ENCODE measurements at places on chromosomes 12 and 14.

DNA sequence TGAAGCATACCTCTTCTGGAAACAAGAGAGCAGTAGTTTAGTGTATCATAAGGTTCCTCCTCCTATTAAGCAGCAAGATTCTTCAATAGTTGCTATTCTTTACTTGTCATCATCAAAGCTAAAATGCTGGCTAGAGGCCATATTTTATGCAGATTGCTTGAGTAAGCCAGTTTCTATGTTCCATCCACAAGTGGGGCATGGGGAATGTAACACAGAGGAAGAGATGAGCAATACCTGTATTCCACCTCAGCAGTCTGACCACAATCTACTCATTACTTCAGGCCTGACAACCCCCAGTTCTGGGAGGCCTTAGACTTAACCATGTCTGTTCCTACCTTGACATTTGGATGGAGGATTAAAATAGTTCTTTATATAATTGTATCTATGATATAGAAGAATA lies 423.6 kb downstream of the BTG1 start:
- DNase-seq, result no peak

- DNase-seq, result no peak
These were observed 28.0 kb downstream of the TXNRD1 start for GRCh38 chr12:104243551-104243950.

- DNase-seq, result no peak
These were observed 3.9 kb upstream of the RNU6-7 start for GRCh38 chr14:32197919-32198318.

DNA sequence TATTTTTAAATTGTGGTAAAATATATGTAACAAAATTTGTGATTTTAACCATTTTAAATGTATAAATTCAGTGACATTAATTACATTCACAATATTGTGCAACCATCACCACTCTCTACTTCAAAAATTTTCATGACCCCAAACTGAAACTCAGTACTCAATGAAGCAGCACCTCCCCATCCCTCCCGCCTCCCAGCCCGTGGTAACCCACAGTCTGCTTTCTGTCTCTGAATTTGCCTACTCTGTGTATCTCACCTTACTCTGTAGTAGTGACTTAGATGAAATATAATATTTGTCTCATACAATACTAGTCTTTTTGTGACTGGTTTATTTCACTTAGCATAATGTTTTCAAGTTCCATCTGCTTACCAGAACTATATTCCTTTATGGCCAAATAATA lies 36.2 kb downstream of the EML1 start:
- DNase-seq, result no peak

- DNase-seq, result no peak
These were observed 13.8 kb downstream of the LGMN start for GRCh38 chr14:92734618-92735017.

GRCh38 chr12:120817559-120818330 lies 86.4 kb downstream of the SPPL3 start:
- no peak for DNase-seq

DNA sequence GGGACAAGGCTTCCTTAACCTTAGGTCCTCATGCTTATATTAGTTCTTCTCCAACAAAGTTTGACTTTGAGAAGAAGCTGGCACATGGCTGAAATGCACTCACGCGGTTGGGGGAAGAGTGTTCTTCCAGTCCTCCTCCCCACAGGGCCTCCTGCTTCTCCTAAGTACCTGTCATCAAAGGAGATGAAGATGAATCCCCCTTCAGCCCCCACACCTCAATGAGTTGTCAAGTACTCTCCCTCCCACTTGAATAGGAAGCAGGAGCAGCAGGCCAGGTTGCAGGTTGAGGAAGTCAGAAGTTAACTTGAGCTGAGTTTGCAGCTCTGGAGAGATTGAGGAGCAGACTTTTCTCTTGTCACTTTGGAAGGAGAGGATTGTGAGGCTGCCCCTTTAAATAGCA lies 2.9 kb upstream of the PDE1B start:
- no peak for DNase-seq

- DNase-seq, result no peak
These were observed 12.3 kb downstream of the CCDC91 start for GRCh38 chr12:28202374-28203130.

DNA sequence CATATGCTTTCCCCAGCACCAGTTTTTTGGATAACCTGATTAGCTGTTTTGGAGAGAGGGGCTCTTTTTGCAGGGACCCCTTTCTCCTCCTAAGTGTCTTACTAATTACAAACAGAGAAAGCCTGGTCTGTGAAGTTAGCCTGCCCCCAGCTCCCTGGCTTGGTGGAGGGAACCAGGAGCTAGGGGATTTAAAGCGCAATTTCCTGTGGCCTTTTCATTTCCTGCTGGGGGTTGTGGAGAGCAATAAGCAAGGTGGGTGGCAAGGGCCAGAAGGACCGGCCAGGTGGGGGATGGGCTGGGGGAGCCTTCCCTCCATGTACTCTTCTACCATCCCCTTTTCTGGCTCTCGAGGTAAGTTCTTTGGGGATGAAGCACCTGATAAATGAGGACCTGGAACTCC lies 4.1 kb upstream of the CISTR start:
- no peak for DNase-seq

- no peak for DNase-seq
These were observed 55.6 kb upstream of the MYBPC1 start for GRCh38 chr12:101539148-101539547.

DNA sequence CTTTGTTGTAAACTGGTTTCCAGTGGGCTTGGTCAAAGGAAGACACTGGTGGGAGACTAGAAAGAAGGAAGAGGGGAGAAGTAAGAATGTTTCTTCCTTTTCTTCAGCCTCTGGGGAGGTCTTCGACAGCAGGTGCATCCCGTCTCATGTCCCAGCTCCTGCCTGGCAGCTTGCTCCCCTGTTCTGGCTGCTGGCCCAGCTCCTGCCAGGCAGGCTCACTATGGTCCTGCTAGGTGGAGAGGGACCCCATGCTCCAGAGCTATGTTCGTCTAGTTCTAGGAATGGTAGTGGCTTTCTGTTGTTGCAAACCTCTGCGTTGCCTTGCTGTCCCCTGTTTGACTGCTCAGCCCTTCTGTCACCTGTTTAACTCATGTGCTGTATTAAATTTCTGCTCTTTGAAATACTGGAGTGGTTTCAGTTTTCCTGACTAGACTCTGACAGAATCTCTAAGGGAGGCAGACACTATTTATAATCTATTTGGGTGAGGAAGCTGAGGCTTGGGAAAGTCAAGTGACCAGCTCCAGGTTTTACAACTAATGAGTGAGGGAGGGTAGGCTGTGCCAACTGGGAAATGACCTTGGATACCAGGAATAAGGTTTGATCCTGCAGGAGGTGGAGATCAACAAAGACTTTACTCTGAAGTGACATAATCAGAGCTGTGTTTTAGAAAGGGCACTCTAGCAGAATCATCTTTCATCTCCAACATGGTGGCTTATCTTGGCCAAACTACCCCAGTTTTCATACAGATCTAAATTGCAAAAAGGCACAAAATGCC lies 94.7 kb upstream of the DDHD1 start:
- no peak for DNase-seq

- peak; percentile 6 for DNase-seq
These were observed 230.5 kb downstream of the SLC25A21 start for GRCh38 chr14:36941783-36942521.

DNA sequence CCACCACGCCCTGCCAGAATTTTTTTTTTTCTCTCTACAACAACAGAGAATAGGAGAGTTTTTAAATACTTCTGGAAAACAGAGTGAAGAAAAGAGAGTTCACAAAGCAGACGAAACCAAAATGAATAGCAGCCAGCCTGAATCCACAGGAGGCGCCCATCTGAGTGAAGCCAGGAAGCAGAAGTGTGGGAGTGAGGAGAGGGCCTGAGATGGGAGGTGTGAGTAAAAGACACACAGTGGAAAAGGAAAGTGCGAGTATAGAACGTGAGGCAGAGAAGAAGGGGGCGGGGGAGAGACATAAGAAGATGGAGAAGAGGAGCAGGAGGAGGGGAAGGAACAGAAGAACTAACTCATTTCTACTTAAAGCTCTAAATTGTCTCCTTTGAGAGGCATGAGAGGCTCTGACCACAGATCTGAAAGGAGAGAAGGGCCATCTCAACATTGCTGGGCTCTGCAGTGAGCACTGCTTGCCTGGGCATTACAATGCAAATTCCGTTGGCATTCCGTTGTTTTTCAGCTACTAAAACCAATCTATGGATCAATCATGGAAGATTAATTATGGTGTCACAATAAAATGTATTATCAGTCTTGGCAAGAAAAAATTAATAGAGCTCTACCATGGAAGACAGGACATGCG lies 140.1 kb upstream of the CPSF6 start:
- no peak for DNase-seq

DNA sequence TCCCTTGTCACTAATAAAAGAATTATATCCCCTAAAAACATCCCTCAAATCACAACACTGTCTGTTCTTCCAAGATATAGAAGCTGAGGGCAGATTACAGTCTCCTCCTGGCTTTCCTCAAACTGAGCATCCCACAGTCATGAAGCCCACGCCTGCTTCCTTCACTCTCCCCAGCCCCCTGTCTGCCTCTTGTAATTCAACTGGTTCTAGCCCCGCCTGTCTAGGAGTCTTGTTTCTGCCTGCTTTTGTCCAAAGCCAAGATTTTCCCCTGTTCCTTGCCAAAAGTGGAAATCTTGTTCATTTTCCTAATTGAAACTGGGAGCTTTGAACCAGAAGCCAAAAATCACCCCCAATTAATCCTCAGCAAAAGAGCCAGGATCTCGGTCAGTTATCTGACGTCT lies 35.9 kb upstream of the PWP1 start:
- no peak for DNase-seq

DNA sequence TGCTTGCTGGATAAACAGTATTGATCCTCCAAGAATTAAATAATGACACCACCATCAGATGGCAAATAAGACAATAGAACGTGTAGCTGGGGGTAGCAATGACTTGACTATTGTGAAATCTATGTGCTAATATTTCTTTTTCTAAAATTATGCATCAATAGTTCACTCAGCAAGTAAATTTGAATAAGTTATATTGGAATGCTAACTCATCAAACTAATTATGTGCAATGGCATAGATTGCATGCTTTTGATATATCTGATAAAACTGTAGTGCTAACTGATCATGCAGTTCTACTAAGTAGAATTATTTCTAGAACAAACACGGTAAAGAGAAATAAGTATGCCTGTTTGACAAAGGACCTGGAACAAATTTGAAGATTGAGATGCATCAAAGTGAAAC lies 474.4 kb downstream of the NOVA1 start:
- DNase-seq, result no peak

DNA sequence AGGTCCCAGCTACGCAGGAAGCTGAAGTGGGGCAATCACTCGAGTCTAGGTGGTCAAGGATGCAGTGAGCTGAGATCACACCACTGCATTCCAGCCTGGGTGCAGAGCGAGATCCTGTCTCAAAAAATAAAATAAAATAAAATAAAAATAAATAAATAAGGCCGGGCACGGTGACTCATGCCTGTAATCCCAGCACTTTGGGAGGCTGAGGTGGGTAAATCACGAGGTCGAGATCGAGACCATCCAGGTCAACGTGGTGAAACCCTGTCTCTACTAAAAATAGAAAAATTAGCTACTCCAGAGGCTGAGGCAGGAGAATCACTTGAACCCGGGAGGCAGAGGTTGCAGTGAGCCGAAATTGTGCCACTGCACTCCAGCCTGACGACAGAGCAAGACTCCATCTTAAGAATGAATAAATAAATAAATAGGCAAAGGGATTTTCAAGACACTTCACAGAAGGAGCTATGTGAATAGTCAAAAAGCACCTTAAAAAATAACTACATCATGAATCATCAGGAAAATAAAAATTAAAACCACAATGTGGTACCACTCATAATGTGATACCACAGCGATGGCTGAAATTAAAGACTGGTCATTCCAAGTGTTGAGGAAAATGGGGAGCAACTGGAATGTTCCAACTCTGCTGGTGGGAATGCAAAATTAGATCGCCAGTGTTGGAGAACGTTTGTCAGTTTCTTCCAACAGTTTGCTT lies 92.9 kb upstream of the TBX3 start:
- no peak for DNase-seq

All from CD4-positive, alpha-beta T cell treated with Interferon gamma for 1 hour (primary cell).